G401 (cell line): ENCODE measurements at places on chromosomes 5 and 9.

GRCh38 chr5:141664733-141665461 lies 13.7 kb upstream of the FCHSD1 start:
- DNase-seq = peak; percentile 74

- no peak for DNase-seq
Measured at GRCh38 chr9:83724436-83724835, 16.7 kb upstream of the UBQLN1 start.

GRCh38 chr9:120100595-120100994 lies 479.4 kb downstream of the CDK5RAP2 start:
- no peak for DNase-seq

DNA sequence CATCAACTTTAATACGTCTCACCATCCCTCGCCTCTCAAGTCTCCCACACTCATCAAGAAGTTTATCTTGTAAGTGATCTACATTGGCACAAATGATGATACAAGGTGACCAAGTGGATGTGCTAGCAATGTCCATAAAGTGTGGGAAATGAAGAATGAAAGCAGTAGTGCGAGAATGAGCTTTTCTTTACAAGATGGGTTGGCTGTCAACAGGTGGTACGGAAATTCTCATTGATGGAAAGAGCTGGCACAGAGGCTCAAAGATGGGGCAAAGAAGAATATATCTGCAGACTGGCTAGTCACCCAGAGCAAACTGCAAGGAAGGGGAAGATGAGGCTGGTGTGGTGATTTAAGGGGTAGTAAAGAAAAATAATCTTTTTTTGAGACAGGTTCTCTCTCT lies 640.8 kb downstream of the MAT2B start:
- no peak for DNase-seq

- no peak for DNase-seq
Measured at GRCh38 chr5:155252025-155252424, 238.5 kb downstream of the KIF4B start.

GRCh38 chr9:92644278-92644677 lies 25.7 kb downstream of the IPPK start:
- DNase-seq = no peak

GRCh38 chr5:119271758-119272730 lies 83.8 kb upstream of the TNFAIP8 start:
- no peak for DNase-seq

GRCh38 chr5:51043745-51044144 lies 339.5 kb upstream of the ISL1 start:
- no peak for DNase-seq

GRCh38 chr5:83844449-83845068 lies 123.9 kb upstream of the HAPLN1 start:
- no peak for DNase-seq

- DNase-seq = no peak
Measured at GRCh38 chr5:6872441-6873160, 159.4 kb downstream of the TENT4A start.

DNA sequence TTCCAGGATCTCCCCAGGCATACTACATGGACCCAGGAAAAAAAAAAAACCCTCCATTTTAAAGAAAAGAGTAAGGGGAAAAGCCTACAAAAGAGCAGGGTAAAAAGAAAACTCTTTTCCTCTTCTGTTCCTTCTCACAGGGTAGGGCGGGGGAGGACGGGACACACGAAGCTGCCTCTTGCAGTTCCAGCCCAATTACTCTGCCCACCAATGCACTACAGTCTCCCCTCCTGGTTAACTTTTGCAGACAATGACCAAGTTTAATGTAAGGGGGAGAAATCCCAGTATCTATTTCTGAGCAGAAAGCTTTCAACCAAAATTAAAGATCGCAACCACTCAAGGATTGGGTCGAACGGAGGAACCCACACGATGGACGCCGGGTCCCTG lies 1.3 kb downstream of the BRD3 start:
- DNase-seq = no peak

- DNase-seq = no peak
Measured at GRCh38 chr9:76644171-76644570, 120.1 kb upstream of the PCA3 start.

- DNase-seq = no peak
Measured at GRCh38 chr9:79984429-79985067, 412.8 kb downstream of the TLE4 start.

- DNase-seq = no peak
Measured at GRCh38 chr9:15271403-15271802, 35.6 kb downstream of the TTC39B start.

- DNase-seq = no peak
Measured at GRCh38 chr9:129080298-129080600, 662 bp upstream of the DOLPP1 start.

DNA sequence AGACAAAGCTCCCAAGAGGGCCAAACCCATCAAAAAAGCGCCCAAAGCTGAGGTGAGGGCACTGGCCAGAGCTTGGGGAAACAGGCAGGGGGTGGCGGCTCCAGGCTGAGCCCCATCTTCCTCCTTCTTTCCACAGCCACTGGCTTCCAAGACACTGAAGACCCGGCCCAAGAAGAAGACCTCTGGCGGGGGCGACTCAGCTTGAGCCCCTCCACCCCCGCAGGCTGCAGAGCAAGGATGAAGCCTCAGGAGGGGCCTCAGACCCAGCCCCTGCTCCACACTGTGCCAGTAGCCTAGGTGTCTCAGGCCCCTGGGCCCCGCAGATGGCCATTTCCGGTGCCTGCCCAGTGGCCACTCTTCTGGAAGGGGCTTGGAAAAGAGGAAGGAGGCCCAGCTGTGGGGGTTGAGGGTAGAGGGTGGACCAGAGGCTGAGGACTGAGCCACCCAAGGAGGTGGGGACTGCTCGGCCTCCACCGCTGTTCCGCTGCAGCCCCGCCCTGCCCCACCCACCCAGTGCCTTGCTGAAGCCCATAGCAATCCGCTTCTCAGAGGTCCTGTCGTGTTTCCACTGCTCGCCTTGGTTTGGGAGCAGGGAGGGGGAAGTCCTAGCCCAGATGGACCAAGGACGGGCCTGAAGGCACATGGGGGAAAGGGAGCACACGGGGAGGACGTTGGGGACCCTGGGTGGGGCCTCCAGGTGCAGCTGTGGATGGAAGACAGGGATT lies 6.9 kb downstream of the REEP2 start:
- DNase-seq = no peak

- DNase-seq = no peak
Measured at GRCh38 chr5:133825631-133826289, 142.7 kb downstream of the C5orf15 start.

GRCh38 chr5:8538821-8539220 lies 669.9 kb downstream of the MTRR start:
- no peak for DNase-seq

GRCh38 chr9:89457376-89457855 lies 40.5 kb downstream of the SEMA4D start:
- DNase-seq = no peak

- DNase-seq = no peak
Measured at GRCh38 chr5:137191179-137191578, 307.9 kb downstream of the SPOCK1 start.

DNA sequence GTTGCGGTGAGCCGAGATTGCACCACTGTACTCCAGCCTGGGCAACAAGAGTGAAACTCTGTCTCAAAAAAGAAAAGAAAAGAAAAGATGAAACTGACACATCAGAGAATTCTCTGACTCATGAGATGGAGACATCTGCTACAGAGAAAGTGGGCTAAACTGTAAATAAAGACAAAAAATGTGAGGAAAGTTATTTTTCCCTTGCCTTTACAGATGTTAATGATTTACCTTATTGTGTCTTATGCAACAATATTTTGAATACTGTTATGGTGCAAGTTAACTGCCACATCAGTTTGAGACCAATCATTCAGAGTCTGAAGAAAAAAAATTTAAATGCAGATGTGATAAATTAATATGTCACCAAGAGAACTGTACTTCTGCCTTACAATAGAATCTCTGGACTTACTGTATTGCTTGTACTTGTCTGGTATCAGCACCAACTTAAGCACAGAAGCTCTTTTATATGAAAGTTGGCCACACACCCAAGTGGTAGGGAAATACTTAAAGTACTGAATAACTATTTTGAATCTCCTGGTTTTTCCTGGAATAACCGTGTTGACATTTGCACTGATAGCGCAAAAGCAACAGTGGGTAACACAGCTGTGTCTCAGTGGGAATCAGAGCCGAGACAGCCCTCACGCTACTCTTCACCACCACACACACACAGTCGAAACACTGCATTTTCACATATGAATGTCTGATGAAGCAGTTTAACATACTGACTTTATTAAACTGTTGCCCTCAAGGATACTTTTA lies 169.9 kb downstream of the FANCC start:
- no peak for DNase-seq

DNA sequence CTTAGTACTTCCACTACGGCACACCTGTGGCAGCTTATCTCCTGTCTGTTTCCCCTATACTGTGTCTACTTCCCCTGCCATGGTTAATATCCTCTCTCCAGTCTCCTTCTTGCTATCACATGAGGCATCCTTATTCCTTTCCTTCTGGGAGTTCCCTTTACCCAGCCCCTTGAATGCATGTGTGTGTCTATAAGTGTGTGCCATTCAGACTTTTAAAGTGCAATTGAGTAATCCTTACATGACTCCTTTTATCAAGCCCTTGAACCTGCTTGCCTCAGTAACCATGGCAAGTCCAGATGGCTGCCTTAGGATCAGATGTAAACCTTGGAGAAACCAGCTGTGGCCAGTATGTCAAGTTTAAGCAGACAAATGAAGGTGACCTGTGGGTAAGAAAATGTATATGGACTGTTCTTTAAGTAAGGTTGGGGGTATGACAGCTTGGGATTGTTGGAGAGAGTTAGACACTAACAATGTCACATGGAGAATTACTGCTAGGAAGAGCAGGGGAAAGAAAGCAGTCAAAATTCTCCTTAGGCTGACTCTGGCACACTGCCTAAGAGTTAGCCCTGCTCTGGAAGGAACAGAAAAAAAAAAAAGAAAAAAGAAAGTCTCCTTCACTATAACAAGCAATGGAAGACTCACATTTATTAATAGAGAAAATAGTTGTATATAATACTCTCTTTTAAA lies 142.1 kb downstream of the HINT1 start:
- no peak for DNase-seq

DNA sequence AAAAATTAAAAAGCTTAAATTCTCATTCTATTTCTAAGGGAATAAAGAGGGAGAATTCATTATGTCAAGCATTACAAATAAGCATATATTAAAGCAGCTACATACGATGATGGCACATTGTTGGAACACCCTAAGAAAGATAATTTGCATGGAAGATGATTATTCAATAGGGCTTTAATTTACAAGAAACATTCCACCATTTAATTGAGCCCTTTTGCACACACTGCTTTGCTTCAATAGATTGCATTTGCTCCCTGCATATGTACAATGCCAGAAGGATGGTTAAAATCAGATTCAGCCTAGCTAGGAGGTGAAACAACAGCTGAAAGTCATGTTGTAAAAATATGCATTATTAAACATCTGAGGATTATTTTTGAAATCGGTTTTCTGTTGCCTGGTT lies 21.8 kb downstream of the KIAA1958 start:
- DNase-seq = no peak

GRCh38 chr9:83219924-83220438 lies 157.0 kb upstream of the RASEF start:
- no peak for DNase-seq
